Fibroblast of the aortic adventitia (primary cell): ENCODE measurements at places on chromosomes 12 and 14. TPM values are rescaled to one million over a fixed set of nuclear protein-coding genes. Genes with fewer than 3 reads are reported as not detected.
A peak's percentile ranks its signal among the peaks of the same experiment; 100 is the strongest.

DNA sequence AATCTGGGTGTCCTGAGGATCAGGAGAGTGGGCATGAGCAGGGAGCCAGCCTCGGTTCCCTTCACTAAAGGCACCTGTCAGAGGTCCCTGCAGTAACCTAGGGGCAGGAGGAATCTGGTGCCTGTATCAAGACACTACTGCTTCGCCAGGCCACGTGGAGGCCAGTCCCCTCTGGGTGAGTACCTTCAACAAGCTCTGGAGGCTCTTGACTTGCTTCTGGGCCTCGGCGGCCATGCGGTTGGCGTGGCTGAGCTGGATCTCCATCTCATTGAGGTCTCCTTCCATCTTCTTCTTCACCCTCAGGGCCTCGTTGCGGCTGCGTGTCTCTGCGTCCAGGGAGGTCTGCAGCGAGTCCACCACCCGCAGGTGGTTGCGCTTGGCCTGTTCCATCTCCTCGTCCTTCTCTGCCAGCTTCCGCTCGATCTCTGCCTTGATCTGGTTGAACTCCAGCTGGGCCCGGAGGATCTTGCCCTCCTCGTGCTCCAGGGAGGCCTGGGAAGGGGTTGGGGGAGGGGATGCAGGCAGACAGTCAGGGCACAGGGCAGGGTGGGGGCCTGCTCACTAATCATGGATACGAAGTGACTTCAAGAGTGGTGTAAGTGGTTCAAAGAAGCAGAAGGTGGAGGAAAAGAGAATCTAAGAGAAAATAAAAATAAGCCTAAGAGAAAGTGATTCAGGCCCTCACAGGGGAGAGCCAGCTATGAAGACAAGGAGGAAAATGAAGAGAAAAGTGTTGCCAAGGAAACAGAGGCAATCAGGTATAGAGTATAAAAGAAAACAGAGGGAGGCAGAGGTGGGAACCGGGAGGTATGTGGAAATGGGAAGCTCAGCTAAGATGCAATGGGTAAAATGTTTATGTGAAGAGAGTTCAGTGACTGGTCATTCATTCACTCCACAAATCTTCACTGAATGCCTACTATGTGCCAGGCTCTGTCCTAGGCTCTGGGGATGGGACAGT lies 8.0 kb upstream of the MYH6 start:
- no peak for DNase-seq

DNA sequence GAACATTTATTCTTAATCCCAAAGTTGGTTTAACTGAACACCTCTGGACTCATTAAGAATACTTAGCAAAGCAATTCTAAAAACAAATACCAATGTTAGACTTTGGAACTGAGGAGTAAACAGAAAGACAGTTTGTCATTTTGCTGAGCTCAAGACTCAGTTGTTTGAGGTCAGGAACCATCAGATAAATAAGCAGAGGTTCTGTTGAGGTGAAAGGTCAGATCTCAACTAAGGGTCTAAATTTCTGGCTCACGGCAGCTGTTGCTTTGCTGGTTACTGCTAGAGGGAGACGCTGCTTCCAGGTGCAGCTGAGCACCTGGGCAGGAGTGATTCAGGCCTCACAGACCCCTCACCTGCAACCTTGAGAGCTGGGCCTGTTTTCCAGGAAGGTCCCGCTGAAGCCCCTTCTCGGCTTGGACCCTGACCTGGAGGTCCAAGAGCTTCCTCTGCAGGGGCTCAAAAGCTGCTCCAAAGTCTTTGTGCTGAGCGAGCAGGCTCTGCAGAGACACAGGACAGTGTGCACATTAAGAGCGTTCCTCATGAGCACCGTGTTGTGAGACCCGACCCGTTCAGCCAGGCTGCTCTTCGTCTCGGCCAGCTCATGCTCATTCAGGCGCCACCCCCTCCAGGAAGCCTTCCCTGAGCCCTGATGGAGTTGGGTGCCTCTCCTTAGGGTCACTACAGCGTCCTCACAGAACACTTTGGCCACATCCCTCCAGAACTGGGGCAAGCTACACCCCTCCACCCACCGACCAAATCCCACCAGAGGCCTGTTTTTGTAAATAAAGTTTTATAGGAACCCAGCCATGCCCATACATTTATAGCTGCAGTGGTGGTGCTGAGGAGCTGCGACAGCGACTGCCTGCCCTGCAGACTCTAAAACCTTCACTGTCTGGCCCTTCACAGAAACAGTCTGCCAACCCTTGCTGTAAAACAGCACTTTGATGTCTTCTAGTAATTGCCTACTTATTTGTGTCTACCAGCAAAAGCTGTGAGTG lies 72.0 kb downstream of the SYNE3 start:
- DNase-seq, result no peak

DNA sequence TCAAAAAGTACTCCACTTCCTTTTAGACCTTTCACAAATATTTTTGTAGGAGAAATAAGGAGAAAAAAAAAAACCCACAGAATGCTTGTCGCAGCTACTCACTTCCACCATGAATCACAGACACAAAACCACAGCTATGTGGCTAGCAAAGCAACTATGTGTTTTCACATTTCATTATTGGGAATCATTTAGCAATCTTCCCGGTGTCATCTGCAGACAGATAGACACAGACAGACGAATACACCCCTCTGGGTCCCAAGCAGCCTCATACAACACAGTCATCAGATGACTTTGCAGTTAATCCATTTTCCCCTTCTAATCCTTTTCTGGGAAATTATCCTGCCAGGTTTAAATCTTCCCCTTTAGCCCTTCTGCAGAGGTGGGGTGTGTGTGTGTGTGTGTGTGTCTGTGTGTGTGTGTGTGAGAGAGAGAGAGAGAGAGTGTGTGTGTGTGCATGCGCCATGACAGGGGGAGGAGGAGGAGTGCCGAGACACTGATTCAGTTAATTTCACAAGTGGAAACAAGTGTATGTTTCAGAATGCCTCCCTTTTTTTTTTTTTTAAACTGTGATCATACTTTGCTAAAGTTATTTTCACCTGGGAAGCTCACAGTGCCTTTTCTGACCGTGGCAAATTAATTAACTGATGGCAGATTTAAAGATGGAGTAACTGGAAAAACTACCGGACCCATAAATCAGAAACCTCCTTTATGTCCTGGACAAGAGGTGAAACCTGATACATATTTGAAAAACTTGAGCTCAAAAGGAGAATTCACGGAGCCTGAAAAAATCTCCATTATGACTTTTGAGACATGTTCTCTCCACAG lies 39.9 kb downstream of the LTBP2 start:
- DNase-seq, result peak; percentile 99

Gene KIF5A
- total RNA-seq, result 0.72 and 1.8 TPM in 2 replicates

DNA sequence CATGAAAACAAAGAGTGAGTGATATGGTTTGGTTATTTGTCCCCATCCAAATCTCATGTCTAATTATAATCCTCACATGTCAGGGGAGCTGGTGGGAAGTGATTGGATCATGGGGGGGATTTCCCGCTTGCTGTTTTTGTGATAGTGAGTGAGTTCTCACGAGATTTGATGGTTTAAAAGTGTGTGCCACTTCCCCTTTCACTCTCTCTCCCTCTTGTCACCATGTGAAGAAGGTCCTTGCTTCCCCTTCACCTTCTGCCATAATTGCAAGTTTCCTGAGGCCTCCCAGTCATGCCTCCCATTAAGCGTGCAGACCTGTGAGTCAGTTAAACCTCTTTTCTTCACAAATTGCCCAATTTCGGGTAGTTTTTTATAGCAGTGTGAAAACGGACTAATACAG lies 2.1 kb upstream of the ATXN7L3B start:
- no peak for DNase-seq

DNA sequence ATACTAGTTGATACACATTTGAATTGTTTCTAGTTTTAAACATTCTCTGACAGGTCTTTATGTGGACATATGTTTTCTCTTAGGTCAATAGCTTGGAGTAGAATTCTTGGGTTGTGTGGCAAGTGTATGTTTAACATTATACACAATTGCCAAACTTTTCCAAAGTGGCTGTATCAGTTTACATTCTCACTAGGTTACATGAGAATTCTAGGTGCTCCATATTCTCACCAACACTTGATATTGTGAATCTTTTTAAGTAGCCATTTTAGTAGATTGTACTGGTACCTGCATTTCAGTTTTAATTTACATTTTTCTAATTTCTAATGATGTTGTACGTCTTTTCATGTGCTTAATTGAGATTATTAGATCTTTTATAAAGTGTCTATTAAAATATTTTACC lies 28.6 kb downstream of the CCDC91 start:
- no peak for DNase-seq

- peak; percentile 2 for DNase-seq
Measured at GRCh38 chr12:32756476-32757066, 874 bp upstream of the YARS2 start.

DNA sequence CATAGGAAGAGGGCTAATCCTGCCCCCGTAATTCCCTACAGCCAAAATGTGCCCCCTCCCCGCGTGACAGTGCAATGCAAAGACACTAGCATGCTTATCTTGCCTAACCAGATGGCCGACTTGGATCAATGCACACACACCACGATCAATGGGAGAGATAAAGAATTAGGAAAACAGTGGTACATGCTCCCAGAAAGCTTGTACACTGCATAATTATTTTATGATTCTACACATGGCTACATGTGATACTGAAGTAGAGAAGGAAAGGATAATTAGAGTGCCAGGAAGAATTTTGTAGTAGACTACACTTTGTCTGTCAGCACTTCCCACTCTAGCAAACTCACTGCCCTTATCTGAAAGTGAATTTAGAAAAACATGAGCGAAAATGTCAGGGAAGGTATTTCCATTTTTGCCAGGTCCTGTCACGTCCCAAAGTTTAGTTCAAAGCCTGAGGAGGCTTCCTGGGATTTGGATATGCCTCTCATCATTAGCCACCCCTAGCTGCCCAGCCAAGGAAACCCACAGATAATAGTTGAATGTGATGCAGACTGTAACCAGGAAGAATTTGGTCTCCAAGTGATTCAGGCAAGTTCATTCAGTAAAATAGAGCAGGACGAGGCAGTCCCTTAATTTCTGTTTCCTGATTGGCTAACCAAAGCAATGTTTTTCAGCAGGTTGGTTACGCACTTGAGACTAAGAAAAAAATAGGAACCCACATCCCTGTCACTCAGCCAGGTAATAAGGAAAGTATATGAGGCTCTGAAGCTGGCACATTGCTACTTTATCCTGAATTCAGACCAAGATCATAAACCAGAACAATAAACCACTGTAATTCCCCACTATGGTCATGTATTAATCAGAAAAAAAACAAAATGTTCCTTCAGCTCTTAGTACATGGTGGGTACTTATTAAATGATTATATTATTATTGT lies 199.6 kb upstream of the OTX2 start:
- DNase-seq, result no peak

DNA sequence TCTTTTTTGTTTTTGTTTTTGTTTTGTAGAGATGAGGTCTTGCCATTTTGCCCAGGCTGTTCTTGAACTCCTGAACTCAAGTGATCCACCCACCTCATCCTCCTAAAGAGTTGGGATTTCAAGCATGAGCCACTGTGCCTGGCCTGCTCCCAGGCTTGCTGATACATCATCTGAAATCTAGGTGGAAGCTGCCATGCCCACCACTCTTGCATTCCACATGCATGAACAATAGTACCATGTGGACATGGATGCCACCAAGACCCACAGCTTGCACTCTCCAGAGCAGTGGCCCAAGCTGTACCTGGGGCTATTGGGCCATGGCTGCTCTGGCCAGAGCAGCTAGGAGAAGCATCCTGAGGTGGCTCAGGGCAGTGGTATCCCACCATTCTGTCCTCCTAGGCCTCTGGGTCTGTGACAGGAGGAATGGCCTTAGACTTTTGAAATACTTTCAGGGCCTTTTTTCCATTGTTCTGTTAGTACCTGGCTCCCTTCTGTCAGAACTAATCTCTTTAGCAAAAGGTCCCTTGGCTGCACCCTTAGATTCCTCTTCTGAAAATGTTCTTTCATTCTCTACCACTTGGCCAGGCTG lies 13.7 kb downstream of the FLVCR2 start:
- DNase-seq, result no peak
